ENCODE measurements at places on chromosomes 13 and 19.

GRCh38 chr19:42254089-42254849 lies 659 bp downstream of the ERF start:
- peak; percentile 69 for DNase-seq

DNA sequence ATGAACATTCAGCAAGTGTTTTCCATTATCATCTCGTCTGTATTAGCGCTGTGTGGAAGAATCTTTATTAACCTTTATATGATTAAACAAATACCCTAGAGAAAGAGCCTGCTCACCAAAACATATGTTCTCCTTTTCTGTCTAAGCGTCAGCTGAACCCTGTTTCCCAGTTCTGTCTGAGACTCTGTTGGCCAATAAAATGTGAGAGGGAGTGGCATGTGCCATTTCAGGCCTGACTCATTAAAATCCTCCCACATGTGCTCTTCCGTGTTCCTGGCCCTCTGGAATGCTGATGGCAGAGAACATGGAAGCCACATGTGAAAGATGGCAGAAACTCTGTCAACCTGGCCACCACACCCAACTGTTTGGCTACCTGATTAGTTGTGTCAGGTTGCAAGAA lies 181.9 kb upstream of the EDNRB start:
- DNase-seq, result no peak

GRCh38 chr13:103876571-103876970 lies 810.4 kb upstream of the SLC10A2 start:
- no peak for DNase-seq

GRCh38 chr13:19782049-19782726 lies 557 bp downstream of the PSPC1 start:
- peak; percentile 60 for DNase-seq

GRCh38 chr19:8466018-8466417 lies 21.2 kb downstream of the HNRNPM start:
- DNase-seq, result no peak

DNA sequence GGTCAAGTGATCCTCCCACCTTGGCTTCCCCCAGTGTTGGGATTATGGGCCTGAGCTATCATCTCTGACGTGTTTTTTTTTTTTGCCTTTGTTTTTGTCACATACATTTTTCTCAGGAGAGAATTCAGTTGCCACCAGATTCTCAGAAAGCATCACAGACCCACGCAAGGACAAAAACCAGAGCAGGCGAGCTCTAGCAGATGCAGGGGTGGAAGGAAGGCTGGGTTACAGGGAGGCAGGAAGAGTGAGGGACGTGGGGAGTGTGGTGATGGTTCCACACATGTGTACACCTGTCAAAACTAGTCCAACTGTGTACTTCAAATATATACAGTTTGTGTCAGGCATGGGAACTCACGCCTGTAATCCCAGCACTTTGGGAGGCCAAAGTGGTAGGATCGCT lies 4.3 kb downstream of the TMEM161A start:
- DNase-seq, result no peak
